ENCODE measurements at places on chromosomes 13 and 19.

DNA sequence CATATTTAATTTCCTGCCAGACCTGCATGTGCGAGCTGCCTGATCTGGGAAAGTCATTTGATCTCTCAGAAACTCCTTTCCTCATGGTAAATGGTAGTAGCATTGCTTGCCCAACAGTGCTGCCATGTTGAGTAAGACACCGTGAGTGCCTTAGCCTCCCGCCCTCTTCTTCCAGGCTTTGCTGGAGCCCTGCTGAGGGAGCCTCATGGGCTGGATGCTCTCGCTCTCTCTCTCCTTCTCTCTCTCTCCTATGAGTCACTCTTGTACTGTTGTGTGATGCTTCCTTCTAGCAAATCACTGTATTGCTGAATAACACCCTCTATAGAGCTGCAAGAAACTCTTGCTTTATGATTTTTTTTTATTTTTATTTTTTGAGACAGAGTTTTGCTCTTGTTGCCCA lies 365.5 kb downstream of the UQCRFS1 start:
- no peak for DNase-seq

DNA sequence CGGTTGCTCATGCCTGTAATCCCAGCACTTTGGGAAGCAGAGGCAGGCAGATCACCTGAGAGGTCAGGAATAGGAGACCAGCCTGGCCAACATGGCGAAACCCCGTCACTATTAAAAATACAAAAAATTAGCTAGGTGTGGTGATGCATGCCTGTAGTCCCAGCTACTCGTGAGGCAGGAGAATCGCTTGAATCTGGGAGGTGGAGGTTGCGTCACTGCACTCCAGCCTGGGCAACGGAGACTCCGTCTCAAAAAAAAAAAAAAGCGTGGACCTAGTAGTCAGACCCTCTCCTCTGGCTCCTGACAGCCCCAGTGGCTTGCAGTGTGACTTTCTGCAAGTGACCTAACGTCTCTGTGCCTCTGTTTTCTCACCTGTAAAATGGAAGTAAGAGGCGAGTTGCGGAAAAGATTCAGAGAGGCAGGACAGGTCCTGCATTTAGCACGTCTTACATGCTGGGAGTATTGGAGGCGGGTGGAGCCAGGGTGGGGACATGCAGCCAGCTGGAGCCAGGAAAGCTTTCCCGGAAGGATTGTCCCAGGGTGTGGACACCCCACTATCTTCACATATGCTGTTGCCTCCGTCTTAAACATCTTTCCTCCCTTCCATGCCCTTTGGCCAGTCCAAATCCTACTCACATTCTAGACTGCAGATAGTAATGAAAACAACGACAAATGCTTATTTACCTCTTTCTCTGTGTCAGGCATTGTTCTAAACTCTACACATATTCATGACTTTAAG lies 2.9 kb downstream of the TUBB4A start:
- no peak for DNase-seq

GRCh38 chr19:44758596-44758995 lies 10.1 kb downstream of the BCL3 start:
- DNase-seq: no peak

- no peak for DNase-seq
These were observed 7.9 kb upstream of the DENND1C start for GRCh38 chr19:6489278-6490061.

DNA sequence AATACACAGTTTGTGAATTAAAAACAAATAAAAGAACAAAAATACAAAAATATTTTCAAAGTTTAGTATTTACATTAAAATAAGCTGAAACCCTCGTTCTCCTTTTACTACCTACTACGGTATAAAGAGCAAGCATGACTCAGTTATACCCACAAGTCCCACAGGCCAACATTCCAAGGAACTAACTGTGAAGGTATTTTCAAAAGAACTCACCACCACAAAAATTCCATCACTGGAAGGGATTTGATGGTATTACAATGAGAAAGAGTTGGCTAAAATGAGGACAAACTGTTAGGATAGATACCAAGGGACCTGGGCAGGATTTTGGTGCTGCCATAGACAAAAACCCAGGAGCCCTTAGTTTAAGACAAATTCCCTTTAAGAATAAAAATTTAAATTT lies 122.7 kb downstream of the TBC1D4 start:
- no peak for DNase-seq

- DNase-seq: no peak
These were observed 162.4 kb downstream of the FOXO1 start for GRCh38 chr13:40503966-40504591.

DNA sequence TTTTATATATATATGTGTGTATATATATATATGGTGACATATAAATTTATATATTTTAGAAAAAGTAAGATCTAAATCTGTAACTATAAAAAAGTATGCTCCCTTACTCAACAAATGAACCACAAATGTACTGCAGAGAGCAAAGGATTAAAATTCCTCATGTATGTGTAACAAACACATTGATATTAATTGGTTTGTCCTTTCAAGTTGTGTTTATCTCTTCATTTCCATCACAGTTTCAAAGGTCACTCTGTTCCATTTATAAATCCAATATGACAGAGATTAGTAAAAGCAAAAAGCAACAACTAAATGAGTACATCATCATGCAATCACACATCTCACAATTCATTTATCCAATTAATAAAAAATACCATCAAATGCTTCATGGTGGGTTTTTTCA lies 247.9 kb downstream of the DACH1 start:
- no peak for DNase-seq

GRCh38 chr19:1383017-1383311 lies 743 bp upstream of the NDUFS7 start:
- no peak for DNase-seq

- peak; percentile 35 for DNase-seq
These were observed 34.7 kb upstream of the UBAC2 start for GRCh38 chr13:99165753-99166587.

- peak; percentile 89 for DNase-seq
These were observed 4.2 kb upstream of the DAND5 start for GRCh38 chr19:12965017-12965811.

GRCh38 chr19:11451871-11452619 lies 16.6 kb downstream of the PRKCSH start:
- DNase-seq: no peak

DNA sequence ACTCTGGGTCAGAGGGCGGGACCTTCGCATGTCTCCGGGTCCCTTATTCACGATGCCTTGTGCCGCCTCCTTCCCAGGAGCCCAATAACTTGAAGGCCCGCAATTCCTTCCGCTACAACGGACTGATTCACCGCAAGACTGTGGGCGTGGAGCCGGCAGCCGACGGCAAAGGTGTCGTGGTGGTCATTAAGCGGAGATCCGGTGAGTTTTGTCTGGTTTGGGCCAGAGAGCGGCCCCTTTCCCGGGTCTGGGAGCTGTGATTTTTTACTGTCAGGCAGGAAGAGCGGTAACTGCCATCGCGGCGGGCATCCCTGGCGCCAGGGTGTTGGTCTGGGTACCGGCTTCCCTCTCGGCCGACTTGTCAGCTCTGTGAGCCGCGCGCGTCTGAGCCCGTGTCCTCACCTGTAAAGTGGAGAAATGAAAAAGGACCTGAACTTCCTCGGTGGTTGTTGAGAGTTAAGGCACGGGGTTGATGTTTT lies 800 bp downstream of the RPL28 start:
- DNase-seq: no peak

- no peak for DNase-seq
These were observed 643.2 kb downstream of the LIG4 start for GRCh38 chr13:107572156-107572555.

GRCh38 chr19:50167314-50167721 lies 4.2 kb upstream of the IZUMO2 start:
- no peak for DNase-seq

DNA sequence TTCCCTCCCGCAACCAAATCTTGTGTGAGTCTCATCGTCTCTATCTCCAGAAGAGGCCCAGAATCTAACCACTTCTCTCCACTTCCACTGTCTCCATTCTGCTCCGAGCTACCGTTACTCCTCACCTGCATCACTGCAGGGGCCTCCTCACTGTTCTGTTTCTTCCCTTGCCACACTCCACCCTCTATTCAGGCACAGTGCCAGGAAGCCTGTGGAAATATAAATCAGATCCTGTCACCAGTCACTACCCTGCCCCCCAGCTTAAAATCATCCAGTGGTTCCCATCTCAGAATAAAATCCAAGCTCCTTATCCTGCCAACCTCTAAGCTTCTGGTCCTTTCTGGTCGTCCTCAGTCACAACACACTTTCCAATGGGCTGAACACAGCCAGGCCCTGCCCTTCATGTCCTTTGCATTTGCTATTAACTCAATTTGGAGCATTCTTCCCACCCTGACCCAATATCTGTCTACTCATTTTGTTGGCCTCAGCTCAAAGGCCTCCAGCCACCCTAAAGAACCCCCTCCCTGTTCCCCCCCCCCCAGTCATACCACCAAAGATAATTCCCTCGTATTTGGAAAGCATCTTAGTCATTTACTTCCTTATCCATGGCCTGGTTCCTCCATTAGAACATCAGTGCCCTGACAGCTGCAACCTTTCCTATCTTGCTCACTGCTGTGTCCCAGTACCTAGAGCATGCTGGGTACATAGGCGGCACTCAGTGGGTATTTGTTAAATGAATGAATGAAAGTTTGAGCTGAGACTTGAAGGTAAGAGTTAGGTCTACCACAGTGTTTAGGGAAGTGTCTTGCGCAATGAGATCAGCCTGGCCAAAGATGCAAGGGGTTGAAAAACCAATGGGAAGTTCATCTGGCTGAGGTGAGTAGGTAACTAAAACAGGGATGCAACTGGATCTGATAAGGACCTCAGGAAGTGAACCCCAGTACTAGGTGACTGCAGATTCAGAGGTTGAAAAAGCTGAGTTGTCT lies 24.4 kb downstream of the ZNF175 start:
- no peak for DNase-seq

DNA sequence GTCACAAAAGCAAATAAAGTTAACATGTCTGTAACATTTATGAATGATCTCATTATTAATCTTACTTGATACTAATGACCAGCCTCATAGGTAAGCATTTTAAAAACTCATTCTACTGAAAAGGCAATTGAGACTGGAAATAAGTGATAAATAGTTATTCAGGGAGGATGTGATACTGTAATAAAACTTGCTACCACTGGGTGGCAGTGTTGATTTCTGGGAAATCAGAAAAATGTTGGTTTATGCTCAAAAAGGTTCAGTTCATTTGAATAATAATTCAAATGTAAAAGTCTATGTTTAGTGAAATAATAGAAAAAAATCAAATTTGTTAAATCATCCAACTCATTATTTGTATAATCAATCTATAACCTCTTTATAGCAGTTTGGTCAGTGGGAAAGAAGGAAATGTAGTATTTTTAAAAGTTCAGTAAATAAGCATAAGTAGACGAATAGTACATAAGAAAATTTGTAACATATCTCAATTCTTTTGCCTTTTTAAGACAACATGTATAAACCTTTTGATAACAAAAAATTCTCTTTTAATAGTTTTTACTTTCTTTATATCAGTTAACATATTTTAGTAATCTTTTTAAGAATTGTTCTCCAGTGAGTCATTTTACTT lies 9.6 kb downstream of the ABHD13 start:
- no peak for DNase-seq

- no peak for DNase-seq
These were observed 371.8 kb downstream of the SLITRK6 start for GRCh38 chr13:85427416-85427815.

GRCh38 chr19:45173816-45174215 lies 4.2 kb downstream of the TRAPPC6A start:
- DNase-seq: no peak

DNA sequence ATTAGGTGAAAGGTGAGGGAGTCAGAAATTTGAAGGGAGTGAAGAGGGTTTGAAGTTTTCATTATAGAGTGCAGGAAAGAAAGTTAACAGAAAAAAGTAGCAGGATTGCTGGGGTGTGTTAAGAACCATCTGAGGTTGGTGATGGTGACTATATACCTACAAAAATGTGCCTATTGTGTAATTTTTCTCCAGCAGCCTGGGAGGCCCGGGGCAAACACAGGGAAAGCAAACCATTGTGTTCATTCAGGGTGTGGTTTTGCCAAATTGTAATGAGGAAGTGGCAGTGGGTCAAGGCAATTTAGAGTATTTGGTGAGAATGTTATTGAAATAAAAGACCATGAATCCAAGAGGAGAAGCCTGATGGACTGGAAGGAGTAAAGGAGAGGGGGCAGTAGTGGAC lies 8.2 kb upstream of the SUCLA2 start:
- no peak for DNase-seq

GRCh38 chr13:46575301-46575771 lies 22.4 kb downstream of the LRCH1 start:
- peak; percentile 11 for DNase-seq

DNA sequence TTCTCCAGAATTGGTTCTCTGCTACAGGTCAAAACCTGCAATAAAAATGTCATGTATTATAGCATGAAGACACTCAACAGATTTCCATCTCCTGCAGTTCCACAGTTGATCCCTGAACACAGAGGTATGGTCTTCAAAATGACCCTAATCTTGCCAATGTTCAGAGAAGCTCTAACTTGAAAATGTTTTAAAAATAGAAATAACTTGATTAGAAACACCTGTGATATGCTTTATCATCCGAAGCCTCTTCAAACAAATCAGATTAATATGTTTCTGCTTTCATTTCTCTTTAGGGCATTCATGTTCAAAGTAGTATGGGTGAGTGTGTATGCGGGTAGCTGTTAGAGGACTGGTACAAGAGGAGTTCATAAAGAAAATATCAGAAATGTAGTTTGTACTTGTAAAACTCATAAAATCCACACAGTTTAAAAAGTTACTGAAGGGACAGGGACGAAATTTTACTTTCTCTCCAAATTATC lies 60.4 kb downstream of the KCNRG start:
- DNase-seq: peak; percentile 55

- no peak for DNase-seq
These were observed 9.4 kb downstream of the OCEL1 start for GRCh38 chr19:17235300-17235970.

- no peak for DNase-seq
These were observed 85.8 kb downstream of the IPO5 start for GRCh38 chr13:98039261-98039660.

- DNase-seq: no peak
These were observed 5.3 kb upstream of the CCNP start for GRCh38 chr19:40231544-40232424.

DNA sequence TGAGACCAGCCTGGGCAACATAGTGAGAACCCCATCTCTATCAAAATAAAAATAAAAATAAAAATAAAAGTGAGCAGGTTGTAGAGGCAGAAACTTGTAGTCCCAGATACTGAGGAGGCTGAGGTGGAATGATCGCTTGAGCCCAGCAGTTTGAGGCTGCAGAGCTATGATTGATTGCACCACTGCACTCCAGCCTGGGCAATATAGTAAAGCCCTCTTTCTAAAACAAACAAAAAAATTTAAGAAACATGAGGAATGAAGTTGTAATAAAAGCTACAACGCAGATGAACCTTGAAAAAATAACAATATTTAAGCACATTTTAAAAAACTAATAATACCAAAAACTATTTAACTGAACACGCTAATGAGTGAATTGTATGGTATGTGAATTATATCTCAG lies 919.3 kb downstream of the UQCRFS1 start:
- no peak for DNase-seq
